ENCODE measurements at places on chromosomes 7 and 10. TPM values are rescaled to one million over a fixed set of nuclear protein-coding genes. Genes with fewer than 3 reads are reported as not detected.

- no peak for DNase-seq
Observed at GRCh38 chr7:157061979-157062378, 51.5 kb upstream of the MNX1 start.

- DNase-seq: no peak
Observed at GRCh38 chr7:50184271-50184990, 91.4 kb upstream of the ZPBP start.

Gene CAMK1D
- total RNA-seq: 17.3 TPM

Gene SLC18A3
- total RNA-seq: not detected

Gene NKX2-3
- total RNA-seq: not detected

Gene GIMAP7
- total RNA-seq: 9.4 TPM

Data from breast epithelium (tissue), 4 donors.